ENCODE measurements at places on chromosomes 11 and 22. TPM values are rescaled to one million over a fixed set of nuclear protein-coding genes. Genes with fewer than 3 reads are reported as not detected.
A peak's percentile ranks its signal among the peaks of the same experiment; 100 is the strongest.

DNA sequence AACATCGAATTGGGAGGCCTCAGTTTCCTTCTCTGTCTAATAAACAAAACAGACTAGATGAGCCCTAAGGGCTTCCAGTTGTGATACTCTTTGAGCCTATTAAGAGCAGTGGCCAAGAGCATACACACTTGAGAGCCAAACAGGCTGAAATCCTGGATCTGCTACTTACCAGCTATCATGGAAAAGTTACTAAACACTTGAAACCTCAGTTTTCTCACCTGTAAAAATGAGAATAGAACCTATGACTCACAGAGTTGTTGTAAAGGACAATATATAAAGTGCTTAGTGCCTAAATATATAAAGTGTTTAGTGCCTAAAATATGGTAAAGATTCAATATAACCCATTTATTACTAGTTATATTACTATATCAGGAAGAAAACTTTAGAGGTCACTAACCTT lies 23.7 kb upstream of the GDPD4 start:
- peaks cover 19% of the 10 kb centered on the region for H3K36me3 ChIP-seq
- H3K27ac ChIP-seq: no peak overlapping the region
- H3K4me3 ChIP-seq: no peak overlapping the region
- H3K4me1 ChIP-seq: no peaks in the 10 kb centered on the region

The CHKA gene
- 46.7 TPM for total RNA-seq

The AP2A2 gene
- 109 TPM for total RNA-seq

The OR4C46 gene
- not detected for total RNA-seq

DNA sequence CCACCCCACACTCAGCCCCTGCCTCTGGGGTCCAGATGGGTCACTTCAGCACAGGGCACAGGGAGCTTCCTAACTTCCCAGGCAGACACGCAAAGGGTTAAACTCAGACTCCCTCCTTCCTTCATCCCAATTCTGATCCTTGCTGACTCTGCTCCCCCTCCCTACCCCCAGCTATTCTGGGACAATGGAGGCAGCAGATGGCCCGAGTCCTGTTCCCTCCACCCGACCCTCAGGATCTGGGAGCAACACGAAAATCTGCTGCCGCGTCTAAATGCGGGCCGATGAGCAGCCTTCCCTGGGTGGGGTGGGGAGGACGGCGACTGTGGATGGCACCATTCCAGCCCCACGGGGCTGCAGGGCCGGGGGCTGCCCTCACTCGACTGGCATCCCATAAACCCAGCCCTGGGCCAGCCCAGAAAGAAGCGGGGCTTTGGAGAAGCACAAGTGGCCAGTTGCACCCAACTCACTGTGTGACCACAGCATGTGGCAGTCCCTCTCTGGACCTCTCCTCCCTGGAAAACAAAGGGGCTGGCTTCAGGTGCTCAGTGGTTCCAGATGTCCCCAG lies 18.7 kb downstream of the MFNG start:
- no peaks in the 10 kb centered on the region for H3K4me1 ChIP-seq
- no peak for DNase-seq
- H3K36me3 ChIP-seq: no peaks in the 10 kb centered on the region
- no peak overlapping the region for H3K27ac ChIP-seq
- no peak overlapping the region for H3K4me3 ChIP-seq

GRCh38 chr22:37472418-37473006 lies 13.7 kb downstream of the MFNG start:
- no peaks in the 10 kb centered on the region for H3K4me1 ChIP-seq
- DNase-seq: no peak
- no peaks in the 10 kb centered on the region for H3K36me3 ChIP-seq
- H3K27me3 ChIP-seq: peaks cover 46% of the 10 kb centered on the region
- H3K4me3 ChIP-seq: no peak overlapping the region

The MS4A4A gene
- not detected for total RNA-seq

DNA sequence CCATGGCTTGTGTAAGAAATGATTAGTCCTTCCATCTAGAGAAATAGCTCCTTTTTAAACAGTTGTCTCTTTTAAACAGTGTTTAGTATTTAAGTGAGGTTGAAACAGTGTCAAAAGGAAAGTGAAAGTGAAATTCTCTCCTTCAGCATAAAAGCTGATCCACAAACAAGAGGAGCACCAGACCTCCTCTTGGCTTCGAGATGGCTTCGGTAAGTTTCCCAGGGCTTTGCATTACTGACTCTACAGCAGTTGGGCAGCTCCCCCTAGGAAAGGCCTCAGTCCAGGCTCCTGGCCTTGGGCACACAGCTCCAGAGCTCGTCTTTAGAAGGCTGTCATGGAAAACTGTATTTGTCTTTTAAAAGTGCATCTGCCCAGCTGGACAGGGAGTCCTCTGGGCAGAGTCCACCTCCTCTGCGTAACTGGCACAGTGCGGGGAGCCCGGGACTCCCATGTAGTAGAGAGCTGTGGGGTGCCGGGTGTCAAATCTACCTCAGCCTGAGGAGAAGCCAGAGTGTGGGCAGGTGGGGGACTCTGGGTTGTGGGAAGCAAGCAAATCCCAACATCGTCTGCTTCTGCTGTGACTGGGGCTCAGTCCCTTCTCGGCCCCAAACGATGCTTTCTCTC lies at the start of gene PLAAT4:
Gene PLAAT4, plus strand, starts transcription at position 140 of the 624 bp plus-strand sequence. Its CDS starts 61 bp downstream, at position 201.
- no peaks in the 10 kb centered on the region for H3K36me3 ChIP-seq
- no peak for DNase-seq
- H3K4me3 ChIP-seq: peak within 1 kb of the TSS; percentile 65
- H3K27me3 ChIP-seq: no peaks in the 10 kb centered on the region
- H3K4me1 ChIP-seq: peaks cover 33% of the 10 kb centered on the region

The CREB3L1 gene
- total RNA-seq: 9.8 TPM

Measured in type B pancreatic cell (in vitro differentiated cells).